Effector memory CD4-positive, alpha-beta T cell (primary cell): ENCODE measurements at places on chromosomes 4 and X.

DNA sequence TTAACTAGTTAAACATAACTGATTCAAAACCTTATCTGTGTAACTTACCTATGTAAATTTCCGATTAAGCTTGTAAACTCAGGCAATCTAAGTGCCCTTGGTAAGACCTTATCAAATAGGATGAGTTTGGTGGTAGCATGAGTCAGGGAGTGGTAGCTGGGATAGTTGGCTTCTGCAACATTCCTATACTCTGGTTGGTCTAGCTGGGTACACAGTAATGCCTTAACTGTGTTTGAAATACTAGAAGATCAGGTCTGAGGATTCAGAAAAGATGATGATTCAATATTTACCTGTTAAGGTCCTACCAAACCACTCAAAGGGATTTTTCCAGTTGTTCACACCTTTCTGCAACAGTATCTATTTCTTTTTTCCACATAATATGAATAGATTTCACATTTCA lies 5.3 kb downstream of the YIPF7 start:
- H3K4me1 ChIP-seq = no peaks in the 10 kb centered on the region
- no peaks in the 10 kb centered on the region for H3K36me3 ChIP-seq
- H3K27ac ChIP-seq = no peak overlapping the region
- H3K27me3 ChIP-seq = no peaks in the 10 kb centered on the region

DNA sequence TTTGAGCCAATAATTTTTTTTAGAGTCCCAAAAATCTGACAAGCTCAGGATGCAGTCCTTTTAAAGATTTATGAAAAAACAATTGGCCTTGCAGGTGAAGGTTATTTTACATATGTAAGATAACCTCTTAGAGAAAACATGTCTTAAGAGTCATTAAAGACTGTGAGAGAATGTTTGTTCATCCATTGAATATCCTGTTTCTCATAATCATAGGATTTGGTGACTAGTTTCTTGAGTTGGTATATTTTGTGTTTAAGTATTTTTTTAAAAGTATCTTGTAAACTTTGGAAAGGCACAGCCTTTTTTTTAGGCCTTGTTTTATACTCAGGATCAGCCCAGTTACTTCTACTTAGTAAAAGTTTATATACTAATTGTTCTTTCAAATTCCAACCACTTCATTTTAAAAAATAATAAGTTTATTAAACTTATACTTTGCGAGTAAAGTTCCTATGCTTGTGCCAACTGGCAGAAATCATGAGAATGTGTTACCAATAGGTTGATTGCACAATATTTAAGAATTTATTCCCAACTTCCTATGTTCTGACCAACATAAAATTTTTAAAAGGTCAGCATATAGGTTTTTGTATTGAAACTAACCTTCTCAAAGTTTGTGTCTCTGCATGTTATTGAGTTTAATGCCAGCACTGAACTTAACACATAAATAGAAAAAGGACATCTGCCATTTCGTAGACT lies 40.0 kb upstream of the ARSJ start:
- no peaks in the 10 kb centered on the region for H3K4me1 ChIP-seq
- H3K4me3 ChIP-seq = no peak overlapping the region
- no peak for DNase-seq
- H3K36me3 ChIP-seq = no peaks in the 10 kb centered on the region

GRCh38 chr4:161937596-161937995 lies 226.2 kb downstream of the FSTL5 start:
- no peak for DNase-seq
- no peaks in the 10 kb centered on the region for H3K27me3 ChIP-seq

DNA sequence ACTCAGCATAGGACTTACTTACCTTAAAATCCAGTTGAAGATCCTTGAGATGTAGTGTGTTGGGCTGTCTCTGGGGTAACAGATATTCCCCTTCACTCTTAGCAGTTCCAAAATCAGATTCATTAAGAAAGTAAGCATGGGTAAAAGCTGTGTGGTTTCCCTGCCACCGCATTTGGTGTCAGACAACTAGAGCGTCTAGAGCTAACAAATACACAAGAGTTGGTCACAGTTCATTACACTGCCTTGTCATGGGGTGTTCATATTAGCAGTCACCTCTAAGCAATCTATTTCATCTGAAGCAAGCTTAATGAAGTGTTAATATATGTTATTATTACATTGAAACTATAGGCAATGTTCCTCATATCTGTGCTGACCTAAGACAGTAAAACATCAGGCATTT lies 342.8 kb downstream of the PPARGC1A start:
- no peak for DNase-seq
- H3K4me1 ChIP-seq = no peaks in the 10 kb centered on the region
- no peaks in the 10 kb centered on the region for H3K27me3 ChIP-seq
- H3K36me3 ChIP-seq = no peaks in the 10 kb centered on the region

DNA sequence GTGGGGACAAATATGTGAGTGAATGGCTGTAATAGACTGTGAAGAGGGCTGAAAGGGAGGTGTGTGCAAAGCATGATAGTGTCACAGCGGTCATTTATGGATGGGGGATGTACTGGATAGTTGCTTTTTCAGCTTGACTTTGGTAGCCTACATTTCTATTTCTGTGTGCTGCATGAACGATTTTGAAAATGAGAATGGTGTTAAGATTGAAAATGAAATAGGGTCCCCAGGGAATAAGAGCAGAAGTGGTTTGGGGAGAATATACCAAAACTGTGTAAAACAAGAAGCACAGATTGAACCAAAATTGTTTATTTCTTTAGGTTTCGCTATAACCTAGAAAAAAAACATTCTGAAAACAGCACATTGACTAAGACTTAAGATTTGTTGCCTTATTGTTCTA lies 58.8 kb upstream of the CLNK start:
- H3K27ac ChIP-seq = no peak overlapping the region
- no peaks in the 10 kb centered on the region for H3K4me1 ChIP-seq
- no peaks in the 10 kb centered on the region for H3K27me3 ChIP-seq
- no peak overlapping the region for H3K4me3 ChIP-seq

GRCh38 chr4:56405016-56405415 lies 17.7 kb upstream of the AASDH start:
- peaks cover 35% of the 10 kb centered on the region for H3K36me3 ChIP-seq
- DNase-seq = no peak
- no peak overlapping the region for H3K4me3 ChIP-seq
- H3K4me1 ChIP-seq = no peaks in the 10 kb centered on the region
- no peak overlapping the region for H3K27ac ChIP-seq

- H3K27me3 ChIP-seq = no peaks in the 10 kb centered on the region
- no peak overlapping the region for H3K27ac ChIP-seq
- no peaks in the 10 kb centered on the region for H3K36me3 ChIP-seq
- no peaks in the 10 kb centered on the region for H3K4me1 ChIP-seq
- no peak for DNase-seq
- H3K4me3 ChIP-seq = no peak overlapping the region
These were observed 25.7 kb upstream of the XIAP start for GRCh38 chrX:123834116-123834515.

GRCh38 chrX:118751950-118752783 lies 24.8 kb downstream of the IL13RA1 start:
- H3K27me3 ChIP-seq = no peaks in the 10 kb centered on the region
- H3K4me3 ChIP-seq = no peak overlapping the region
- no peak for DNase-seq
- no peaks in the 10 kb centered on the region for H3K4me1 ChIP-seq
- no peaks in the 10 kb centered on the region for H3K36me3 ChIP-seq
- no peak overlapping the region for H3K27ac ChIP-seq

DNA sequence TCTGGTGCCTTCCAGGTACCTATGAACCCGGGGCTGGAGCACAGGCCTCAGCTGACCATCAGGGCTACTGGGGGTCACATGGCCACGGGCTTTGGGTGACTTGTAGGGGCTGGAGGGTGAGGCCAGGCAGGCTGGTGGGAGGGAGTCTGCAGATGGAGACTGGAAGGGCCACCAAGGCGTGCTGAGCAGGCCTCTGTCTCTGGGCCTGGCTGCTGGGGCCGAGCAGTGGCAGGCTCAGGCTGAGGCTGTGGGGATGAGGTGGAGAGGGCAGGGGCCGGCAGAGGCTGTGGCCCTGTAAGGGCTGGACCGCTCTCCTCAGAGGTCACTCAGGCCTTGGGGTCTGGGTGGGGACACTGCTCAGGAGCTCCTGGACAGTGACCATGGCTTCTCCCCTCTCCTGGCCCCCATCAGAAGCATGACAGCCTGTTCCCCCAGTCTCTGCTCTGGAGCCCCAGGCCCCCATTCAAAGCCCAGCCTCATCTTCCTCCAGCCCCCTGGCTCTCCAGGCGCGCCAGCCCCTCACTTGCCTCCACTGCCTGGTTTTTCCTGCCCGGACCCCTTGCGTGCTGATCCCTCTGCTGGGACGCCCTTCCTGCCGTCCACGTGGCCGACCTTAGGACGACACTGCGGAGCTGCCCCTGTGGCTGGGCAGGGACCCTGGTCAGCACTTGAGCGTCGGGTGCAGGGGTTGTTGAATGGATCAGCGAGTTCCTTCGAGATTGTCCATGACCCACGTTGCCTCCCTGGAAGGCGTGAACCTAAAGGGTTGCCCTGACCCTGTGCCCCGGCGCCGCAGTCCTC lies 11.1 kb upstream of the NAT8L start:
- H3K4me3 ChIP-seq = no peak overlapping the region
- DNase-seq = no peak
- no peaks in the 10 kb centered on the region for H3K36me3 ChIP-seq
- H3K27me3 ChIP-seq = peaks cover 5% of the 10 kb centered on the region
- no peak overlapping the region for H3K27ac ChIP-seq

DNA sequence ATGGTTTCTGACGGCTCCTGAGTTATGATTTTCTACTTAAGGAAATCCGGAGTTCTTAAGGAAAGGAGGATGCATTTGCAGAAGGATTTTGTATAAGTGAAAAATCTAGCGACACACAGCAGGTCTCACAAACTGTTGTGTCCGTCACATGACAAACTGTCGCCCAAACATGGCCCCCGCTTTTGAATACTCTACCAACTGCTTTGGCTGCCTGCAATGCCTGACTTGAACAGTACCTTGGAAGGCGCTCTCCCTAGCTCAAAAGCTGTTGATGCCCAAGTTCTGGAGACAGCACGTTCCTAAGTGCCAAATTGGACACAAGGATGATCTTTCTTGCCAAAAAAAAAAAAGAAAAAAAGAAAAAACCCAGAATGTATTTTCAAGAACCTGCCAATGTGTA lies 103.2 kb downstream of the ENPP6 start:
- no peaks in the 10 kb centered on the region for H3K4me1 ChIP-seq
- no peak overlapping the region for H3K4me3 ChIP-seq
- no peak overlapping the region for H3K27ac ChIP-seq
- DNase-seq = no peak
- no peaks in the 10 kb centered on the region for H3K36me3 ChIP-seq

DNA sequence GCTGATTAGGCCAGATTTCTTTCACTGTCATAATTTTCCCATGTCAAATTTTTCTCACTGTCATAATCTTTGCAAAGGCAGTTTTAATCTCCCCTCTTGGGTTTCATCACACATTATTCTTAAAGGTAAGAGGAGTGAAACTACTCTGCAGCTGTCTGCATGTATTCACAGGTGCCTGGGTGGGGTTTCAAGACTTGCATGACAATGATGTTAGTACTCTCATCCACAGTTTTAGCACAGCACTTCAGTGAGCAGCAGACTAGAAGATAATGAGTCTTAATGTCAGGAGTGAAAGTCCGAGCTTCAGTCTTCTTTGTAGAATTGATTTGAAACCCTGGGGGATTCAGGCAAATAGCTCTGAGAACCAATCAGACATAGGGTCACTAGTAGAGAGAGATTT lies 182.5 kb upstream of the GALNT7 start:
- no peaks in the 10 kb centered on the region for H3K27me3 ChIP-seq
- H3K4me1 ChIP-seq = no peaks in the 10 kb centered on the region
- H3K27ac ChIP-seq = no peak overlapping the region
- DNase-seq = no peak

DNA sequence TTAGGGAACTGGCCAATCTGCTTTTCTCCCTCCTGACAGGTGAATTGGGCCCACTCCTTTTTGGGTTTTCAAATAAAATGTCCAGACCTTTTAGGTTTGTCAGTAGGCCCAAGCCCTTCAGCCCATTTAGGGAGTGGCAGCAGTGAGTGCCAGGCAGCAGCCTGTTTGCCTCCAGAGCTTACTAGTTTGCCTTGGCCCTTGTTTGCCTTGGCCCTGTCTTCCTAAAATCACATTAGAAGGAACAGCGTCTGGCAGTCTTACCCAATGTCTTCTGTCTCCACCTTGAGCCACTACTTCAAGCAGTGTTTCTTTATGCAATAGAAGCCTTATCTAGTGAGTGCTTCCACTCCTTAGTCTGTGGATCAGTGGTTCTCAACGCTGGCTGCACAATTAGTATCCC lies 117.1 kb downstream of the TMEM164 start:
- no peaks in the 10 kb centered on the region for H3K27me3 ChIP-seq
- H3K27ac ChIP-seq = no peak overlapping the region

- H3K27me3 ChIP-seq = no peaks in the 10 kb centered on the region
- DNase-seq = no peak
- no peak overlapping the region for H3K4me3 ChIP-seq
- H3K36me3 ChIP-seq = no peaks in the 10 kb centered on the region
These were observed 2371.8 kb downstream of the PCDH7 start for GRCh38 chr4:33091961-33092360.

DNA sequence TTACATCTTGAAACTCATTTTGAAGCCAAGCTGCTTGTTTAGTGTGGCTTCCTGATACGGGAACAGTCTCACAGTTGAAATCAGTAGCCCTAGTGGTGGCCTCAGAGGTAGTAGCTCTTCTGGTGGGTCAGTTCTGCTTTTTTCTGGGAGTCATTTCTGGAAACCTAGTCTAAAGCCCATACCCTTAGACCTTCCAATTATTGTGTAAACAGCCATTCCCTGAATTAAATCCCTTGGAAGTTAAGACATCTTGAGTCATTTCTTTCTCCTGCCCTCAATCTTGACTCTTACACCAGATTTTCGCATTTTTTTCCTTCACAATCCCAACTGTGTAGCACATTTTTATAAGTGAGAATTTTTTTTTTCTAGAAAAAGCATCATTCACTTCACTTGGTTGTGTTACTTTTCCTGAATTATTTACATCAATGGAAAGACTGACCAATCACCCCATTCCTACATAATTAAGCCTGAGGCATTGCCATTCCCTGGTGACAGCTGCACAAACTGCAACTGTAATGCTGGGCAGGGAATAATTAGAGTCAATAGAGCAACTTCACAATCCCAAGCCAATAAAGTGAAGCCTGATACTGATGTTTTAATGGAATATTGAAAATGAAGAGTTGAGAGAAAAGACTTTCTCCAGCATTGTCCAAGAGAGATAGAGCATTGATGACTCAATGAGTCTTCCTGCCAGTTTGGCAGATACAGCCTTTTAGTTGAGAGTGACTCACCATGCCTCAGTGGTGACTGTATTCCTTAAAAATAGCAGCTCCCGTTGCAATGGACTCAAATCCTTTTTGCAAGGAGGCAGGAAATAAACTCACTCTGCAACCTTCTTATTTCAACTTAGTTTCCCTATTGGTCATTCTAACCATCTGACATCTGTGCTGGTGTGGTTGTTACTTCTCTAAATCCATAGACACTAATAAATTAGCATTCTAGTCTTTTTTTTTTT lies 13.0 kb upstream of the SEPSECS start:
- H3K36me3 ChIP-seq = peaks cover 13% of the 10 kb centered on the region
- no peak overlapping the region for H3K4me3 ChIP-seq
- H3K27ac ChIP-seq = no peak overlapping the region
- DNase-seq = no peak
- H3K4me1 ChIP-seq = no peaks in the 10 kb centered on the region

GRCh38 chr4:114103908-114104307 lies 124.5 kb upstream of the ARSJ start:
- no peaks in the 10 kb centered on the region for H3K36me3 ChIP-seq
- H3K27me3 ChIP-seq = no peaks in the 10 kb centered on the region

- no peaks in the 10 kb centered on the region for H3K27me3 ChIP-seq
- DNase-seq = no peak
- H3K27ac ChIP-seq = no peak overlapping the region
- no peak overlapping the region for H3K4me3 ChIP-seq
- no peaks in the 10 kb centered on the region for H3K36me3 ChIP-seq
These were observed 20.5 kb downstream of the SPIN4 start for GRCh38 chrX:63330681-63331080.

- H3K27ac ChIP-seq = no peak overlapping the region
- no peak overlapping the region for H3K4me3 ChIP-seq
- H3K36me3 ChIP-seq = no peaks in the 10 kb centered on the region
- no peak for DNase-seq
- no peaks in the 10 kb centered on the region for H3K4me1 ChIP-seq
These were observed 473.1 kb upstream of the ATOH1 start for GRCh38 chr4:93355411-93355810.
